ENCODE measurements at places on chromosomes 11 and 22.

DNA sequence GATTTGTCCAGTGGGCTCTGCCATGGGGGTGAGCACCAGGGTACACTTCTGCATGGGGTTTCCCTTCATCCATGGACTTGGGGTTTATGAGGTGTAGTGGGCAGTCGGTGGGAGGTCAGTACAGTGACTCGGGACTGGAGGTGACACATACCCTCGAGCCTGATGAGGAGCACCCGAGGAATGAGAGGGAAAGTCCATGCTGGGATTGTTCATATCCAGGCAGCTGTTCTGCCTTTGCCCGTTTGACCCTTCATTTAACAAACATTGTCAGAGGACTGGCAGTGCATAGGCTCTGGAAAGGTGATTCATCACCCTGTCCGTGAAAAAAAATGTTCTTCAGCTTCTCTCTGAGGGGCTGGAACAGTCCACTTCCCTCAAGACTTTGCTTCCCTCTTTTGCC is 2.7 kb downstream of the NAV2 start:
- peak; percentile 95 for DNase-seq

DNA sequence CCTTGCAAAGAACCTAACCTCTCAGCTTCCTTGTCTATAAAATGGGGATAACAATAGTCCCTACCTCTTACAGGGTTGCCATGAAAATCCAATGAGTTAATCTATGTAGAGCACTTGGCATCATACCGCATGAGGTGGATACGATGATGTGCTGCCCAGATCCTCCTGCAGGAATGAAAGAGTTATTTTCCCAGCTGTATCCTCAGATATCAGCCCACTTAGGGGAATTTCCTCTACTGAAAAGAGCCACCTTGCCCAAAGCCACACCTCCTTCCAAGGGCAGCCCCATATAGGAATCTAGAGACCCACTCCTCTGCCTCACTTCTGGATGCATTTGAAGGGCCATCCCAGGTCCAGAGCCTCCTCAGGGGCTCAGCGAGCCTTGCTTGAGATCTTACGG is 128.4 kb downstream of the CCDC81 start:
- DNase-seq: no peak

DNA sequence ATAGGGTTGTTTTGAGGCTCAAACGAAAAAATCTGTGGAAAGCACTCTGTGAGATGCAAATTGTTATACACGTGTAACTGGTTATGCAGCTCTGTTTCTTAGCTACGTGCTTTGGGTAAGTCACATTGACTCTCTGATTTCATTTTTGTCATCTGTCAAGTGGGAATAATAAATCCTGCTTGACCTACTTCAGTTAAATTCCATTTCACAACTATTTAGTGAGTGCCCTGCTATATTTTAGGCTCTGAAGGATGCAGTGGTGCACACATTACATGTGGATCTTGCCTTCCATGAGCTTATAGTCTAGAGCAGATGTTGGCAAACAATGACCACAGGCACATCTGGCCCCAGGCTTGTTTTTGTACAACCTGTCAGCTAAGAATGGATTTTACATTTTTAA is 133.6 kb upstream of the PLET1 start:
- DNase-seq: no peak

DNA sequence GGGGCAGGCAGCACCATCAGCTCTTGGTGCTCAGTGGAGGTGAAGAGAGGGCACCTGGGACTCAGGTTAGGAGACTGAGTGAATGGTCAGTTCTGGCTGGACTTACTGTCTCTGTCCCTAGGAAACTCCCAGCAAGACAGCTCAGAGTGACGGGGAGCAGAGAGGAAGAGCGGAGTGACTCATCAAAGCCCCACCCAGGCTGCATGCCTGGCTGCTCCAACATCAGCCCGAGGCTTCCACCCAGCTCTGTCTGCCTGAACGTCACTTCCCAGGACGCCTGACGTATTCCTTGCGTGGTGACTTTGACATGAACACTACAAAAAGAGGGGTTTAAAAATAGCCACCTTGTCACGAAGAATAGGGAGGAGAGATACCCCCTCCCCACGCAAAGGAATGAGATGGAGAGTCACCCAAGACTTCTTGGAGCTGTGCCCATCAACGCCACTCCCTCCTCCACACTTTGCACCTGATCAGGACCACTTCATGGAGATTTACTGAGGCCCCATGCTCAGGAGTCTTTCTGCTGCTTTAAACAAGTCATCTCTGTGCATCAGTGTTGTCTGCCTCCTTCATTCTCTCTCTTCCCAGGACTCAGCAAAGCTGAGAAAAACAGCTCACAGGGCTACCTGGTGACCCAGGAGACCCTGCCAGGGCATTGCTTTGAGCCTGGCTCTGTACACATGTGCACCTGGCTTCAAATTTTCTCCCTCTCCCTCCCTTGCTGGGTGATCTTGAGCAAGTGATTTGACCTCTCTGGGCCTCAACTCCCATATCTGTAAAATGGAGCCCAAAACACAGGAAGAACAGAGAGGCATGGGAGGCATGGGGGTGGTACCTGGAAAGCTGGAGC is 83.1 kb downstream of the MN1 start:
- peak; percentile 91 for DNase-seq
